Umbilical cord (tissue), 2 donors: ENCODE measurements at places on chromosomes 5 and 9. TPM values are rescaled to one million over a fixed set of nuclear protein-coding genes. Genes with fewer than 3 reads are reported as not detected.

GRCh38 chr5:53161876-53162275, 52.3 kb upstream of the MOCS2 start:
- DNase-seq, result peak; percentile 31

DNA sequence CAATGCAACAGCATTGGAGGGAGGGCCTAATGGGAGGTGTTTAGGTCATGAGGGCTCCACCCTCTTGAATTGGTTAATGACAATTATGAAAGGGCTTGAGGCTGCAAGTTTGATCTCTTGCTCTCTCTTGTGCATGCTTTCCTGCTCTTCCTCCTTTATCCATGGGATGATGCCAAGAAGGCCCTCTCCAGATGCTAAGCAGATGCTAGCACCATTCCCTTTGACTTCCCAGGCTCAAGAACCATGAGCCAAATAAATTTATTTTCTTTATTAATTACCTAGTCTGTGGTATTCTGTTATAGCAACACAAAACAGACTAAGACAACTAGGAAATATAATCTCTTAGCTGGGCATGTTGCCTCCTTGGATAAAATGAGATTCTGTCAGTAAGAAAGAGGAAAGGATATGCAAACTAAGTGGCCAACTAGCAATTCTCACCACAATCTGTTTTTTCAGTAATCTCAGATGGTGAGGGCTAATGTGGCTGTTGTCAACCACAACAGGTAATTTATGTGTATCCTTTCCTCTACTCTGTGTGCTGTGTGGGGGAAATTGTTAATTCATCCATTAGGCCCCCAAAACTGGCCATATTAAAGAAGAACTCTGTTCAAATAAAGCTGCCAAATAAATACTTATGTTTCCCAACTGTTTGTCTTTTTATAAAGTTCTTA, 269.1 kb upstream of the CD180 start:
- DNase-seq, result no peak

DNA sequence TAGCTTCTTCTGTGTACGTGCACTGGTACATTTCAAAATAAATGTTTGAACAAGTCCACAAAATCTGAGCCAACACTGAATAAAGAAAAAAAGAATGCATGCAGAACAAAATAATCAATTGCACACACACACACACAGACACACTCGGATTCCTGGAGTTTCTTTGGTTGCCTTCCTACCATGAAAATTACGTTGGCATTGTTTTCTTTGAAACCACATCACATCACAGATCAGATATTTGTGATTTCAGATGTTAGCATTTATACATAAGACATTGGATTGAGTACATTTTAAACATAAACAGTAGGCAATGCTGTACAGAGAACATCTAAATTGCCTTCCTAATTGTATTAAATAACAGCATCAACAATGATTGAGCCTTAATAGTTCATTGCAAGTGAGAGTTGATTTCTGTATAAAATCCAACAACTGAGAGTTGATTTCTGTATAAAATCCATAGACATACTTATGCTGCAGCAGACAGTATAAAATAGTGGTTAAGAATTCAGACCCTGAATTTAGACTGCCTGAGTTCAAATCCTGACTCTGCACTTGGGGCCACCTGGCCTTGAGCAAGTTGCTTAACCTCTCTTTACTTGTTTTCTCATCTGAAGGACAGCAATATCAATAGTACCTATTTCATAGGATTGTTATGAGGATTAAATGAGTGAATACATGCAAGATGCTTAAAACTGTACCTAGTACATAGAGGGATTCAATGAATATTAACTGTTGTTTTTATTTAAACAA, 101.7 kb upstream of the IFNE start:
- DNase-seq, result no peak

GRCh38 chr5:2191972-2192371, 309.2 kb upstream of the IRX4 start:
- no peak for DNase-seq

DNA sequence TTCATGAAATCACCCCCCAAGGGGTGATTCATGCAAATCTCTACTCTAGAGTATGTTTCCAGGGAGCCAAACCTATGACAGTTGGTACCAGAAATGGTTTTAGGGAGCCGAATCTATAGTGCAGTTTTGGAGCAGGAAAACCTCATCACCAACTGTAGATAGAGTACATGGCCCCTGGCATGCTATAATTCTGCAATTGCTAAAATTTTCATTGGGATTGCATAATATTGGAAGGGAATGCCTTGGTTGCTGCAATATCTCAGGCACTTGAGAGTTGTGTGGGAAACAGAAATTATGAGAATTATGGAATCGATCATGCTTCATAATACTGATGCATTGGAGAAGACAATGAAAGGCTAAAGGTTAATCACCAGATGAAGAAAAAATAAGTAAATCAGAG, 148.2 kb upstream of the PLPPR1 start:
- DNase-seq, result no peak

DNA sequence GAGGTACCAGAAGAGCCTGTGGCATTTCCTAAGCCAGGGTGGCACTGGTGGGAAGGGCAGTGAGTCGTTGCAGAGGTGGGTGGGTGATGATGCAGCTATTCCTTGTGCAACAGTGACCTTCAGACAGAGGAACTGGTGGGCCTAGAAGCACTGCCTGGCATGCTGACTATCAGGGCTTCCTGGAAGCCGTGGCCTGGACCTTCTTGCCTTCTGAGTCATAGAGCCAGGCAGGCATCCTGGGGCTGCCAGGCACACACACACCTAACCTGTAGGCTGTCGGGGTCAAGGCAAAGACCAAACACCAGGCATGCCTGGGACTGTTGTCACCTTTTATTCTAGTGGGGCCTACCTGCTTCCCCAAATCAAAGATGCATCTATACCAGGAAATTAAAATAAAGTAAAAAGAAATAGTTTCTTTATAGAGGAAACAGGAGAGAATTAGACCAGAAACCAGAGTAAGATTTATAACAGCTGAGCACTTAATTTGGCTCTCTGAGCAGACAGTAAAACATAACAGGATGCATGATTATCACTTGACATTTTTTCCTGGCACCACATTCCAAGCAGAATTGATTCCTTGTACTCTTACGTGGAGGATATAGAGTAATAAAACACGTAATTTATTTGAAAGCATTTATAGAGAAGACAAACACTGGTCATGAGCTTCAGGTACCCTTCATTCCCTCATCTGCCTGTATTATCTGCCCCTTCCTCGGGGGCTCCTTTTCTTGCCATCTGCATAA, 25.1 kb downstream of the NANS start:
- DNase-seq, result no peak

GRCh38 chr5:73816656-73817420, 190.8 kb downstream of the ARHGEF28 start:
- no peak for DNase-seq

DNA sequence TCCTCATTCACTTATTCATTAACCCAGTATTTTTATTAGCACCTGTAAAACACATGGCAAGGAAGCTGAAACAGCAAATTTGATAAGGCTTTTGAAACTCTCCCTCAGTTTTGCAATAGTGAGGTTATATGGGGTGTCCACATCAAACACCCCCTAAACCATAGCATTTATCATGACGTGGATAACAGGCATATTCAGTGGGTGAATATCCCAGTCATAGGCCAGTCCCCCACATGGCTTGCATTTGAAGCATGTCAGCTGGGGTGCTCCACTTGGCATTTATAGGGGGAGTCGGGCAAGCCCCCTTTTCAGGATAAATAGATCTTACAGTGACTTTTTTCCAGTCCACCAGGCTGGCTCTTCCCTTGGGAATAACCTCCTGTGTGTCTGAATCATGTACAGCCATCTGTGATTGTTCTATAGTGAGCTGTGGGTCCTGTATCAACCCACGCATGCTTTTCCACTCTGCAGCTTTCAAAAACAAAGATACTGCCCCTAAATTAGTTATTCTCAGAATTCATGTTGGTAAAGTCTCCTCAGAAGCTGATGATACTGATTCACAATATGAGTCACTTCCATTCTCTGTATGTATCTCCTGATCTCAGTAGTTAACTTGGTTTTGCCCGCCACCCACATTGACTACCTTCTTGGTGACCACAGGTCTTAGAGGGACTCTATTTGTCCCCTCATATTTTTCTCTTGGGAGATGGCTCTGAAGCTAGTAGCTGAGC, 84.4 kb upstream of the SPIN1 start:
- DNase-seq, result no peak

DNA sequence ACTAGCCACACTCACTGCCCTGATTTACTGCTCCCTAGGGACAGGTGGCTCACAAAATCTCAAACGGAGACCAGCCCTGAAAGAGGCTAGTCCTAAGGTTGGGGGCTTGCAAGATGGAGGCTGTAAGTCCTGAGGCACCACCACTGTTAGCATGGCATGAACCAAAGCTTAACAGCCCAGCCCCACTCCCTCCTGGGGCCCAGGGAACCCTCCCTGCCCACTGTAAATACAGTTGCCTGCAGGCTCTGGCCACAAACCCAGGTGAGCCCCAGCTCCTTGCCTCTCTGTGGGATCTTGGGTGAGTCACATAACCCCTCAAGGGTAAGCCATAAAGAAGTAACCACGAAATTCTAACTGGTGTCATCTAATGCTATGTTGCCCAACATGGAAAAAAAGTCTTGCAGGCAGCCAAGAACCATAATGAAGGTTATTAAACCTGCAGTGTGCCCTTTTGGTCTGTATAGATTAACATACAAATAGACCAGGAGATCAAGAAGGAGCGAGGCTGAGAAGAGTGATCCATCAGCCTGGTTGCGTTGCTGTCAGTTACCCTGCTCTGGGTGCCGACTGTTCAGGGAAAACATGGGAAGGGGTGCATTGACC, 1.7 kb upstream of the POMT1 start:
- DNase-seq, result no peak

DNA sequence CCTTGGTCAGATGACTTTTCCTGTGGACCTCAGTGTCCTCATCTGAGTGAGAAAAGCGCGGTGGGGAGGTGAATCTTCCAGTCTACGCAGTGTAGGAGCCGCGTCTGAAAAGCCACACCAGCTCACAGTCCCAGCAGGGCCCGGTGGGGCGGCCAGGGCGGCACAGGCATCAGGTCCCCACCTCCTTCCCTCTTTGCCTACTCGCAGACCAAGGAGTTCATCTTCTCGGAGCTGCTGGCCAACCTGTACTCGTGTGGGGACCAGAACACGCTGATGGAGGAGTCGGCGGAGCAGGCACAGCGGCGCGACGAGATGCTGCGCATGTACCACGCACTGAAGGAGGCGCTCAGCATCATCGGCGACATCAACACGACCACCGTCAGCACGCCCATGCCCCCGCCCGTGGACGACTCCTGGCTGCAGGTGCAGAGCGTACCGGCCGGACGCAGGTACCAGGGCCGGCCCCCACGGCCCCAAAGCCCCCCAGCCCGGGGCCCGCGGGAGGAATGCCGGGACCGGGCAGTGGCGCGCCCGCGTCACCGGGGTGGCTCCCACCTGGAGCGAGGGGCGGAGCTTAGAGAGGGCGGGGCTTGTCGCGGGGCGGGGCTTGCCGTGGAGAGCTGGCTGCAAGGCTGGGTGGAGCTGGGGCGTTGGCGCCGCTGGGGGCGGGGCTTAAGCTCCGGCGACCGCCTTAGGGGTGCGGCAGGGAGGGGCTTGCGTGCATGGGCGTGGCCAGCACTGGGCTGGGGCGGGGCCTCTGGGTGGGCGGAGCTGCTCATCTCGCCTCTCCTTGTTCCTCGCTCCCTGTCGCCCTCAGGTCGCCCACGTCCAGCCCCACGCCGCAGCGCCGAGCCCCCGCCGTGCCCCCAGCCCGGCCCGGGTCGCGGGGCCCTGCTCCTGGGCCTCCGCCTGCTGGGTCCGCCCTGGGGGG, 25.6 kb downstream of the GOLGA2 start:
- peak; percentile 48 for DNase-seq

DNA sequence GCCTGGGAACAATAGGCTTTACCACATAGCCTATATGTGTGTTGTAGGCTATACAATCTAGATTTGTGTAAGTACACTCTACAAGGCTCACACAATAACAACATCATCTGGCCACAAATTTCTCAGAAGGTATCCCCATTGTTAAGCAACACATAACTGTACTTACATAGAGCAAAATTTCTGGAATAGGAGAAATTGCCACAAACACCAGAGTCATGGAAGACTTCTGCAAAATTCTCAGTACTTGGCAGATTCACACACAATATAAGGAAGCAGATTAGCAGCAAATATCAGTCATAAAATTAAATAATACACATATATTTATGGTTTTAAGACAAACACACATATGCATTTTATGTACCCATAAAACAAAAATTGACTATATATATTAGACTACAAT, 16.4 kb downstream of the GNAQ start:
- no peak for DNase-seq

DNA sequence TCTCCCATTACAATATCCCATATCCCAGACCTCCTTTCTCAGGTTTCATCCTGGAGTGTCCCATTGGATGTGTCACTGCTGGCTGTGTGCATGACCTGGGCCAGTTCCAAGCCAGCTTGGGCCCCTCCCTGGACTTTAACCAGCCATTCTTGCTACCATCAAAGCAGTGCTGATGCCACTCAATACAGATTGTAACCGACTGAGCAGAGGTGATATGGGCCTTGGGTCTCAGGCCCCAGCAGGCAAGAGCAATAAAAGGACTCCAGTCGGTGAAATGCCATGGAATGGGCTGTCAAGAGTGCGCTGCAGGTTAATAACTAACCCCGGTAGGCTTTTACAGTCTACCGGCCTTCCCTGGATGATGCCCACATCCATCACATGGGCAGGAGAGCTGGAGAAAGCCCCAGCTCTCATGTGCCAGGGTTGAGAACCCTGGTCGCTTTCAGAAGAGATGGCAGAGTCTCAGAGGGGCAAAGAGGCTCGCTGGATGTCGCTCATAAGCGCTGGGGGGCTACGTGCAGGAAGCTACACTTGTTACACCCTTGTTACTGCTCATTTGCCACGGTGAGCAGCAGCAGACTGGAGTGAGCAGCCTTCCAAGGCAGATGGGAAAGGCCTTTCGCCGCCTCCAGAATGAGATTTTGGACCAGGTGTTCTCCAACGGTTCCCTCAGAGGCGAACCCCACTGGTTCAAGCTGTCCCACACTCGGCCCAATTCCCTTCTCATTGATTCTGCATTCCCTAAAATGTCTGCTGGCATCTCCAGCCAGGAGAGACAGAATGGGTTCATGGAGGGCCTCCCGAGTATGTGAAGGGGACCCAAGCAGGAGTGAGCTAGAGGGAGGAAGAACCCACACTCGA, 13.2 kb downstream of the EPB41L4B start:
- no peak for DNase-seq

- DNase-seq, result no peak
These were observed 23.0 kb upstream of the EXOC3 start for GRCh38 chr5:419970-420369.

- peak; percentile 56 for DNase-seq
These were observed 14.9 kb downstream of the SPAAR start for GRCh38 chr9:35923927-35924763.

DNA sequence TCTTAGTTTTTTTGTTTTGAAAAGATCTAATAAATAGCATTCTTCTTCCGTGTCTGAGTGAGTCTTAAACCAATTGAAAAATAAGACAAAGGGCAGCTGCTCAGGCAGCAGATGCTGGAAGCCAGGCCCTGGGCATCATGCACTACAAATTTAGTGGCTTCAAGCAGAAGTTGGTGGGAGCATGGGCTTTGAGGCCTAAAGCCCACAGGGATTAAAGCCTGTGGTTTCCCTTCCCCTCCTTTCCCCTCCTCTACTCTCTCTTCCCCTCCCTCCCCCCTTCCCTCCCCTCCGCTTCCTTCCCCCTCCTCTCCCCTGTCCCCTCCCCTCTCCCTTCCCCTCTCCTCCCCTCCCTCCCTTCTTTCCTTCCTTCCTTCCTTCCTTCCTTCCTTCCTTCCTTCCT, 20.1 kb upstream of the KIF4B start:
- no peak for DNase-seq

Gene OGN
- 567 TPM for total RNA-seq

Gene OR1K1
- total RNA-seq, result not detected

Gene PTGS1
- 22.9 TPM for total RNA-seq

Gene DMRT1
- 0.48 TPM for total RNA-seq

Gene IGFBPL1
- 2.9 TPM for total RNA-seq

Gene TAF1L
- total RNA-seq, result 4.3 TPM

Gene SHOC1
- total RNA-seq, result 3.6 TPM

Gene TAL2
- total RNA-seq, result not detected

Gene PKD2L2
- 2.4 TPM for total RNA-seq

Gene SPTLC1
- total RNA-seq, result 90.0 TPM
